Endothelial cell of umbilical vein (primary cell): ENCODE measurements at places on chromosomes 13 and 19. TPM values are rescaled to one million over a fixed set of nuclear protein-coding genes. Genes with fewer than 3 reads are reported as not detected.

DNA sequence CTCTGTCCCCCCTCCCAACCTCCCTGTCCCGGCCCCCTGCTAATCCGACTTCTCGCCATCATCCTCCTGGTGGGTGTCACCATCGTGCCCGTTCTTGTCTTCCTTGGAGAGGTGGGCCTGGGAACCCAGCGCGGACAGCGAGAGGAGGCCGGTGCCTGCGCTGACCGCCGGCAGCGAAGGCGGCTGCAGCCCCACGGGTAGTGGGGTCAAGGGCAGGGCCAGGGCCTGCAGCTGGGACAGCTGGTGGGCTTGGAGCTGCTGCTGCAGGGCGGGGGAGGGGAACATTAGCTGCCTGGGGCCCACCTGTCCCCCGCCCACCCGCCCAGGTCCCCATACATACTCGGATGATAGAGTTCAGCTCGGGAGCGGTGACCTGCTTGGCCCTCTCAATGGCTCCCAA is 8.5 kb downstream of the TLE5 start:
- DNase-seq, result no peak

DNA sequence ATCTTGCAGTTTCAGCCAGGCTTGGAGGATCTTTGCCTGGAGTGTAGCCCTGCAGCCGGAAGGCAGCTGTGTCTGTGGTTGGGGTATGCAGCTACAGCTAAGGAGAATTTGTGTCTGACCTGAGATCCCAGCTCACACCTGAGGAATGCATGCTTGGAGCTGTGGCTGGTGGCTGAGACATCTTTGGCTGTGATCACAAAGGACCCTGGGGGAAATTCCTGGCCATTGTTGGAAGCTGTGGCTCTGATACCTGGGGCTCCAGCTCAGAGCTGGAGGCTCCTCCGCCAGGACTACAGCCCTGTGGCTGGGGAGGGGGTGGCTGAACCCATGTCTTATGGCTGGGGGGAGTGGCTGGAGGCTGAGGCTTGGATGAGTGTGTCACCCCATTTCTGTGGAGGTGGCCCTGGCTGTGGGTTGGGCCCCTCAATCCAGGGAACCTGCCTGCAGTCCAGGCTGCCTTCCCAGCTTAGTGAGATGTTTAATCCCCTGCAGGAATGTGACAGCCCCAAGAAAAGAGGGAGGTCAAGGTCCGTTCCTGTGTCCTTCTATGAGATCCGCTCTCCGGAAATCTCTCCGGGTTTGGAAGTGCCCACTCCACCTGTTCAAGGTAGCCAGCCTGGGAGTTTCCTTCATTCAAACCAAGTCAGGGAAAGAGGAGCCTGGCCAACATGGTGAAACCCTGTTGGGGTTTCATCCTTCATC is 27.6 kb downstream of the ARHGEF18 start:
- DNase-seq, result no peak

- peak; percentile 60 for DNase-seq
These were observed 652 bp downstream of the CHERP start for GRCh38 chr19:16541526-16542044.

- DNase-seq, result no peak
These were observed 555.2 kb downstream of the SLITRK1 start for GRCh38 chr13:83327091-83327490.

- DNase-seq, result no peak
These were observed 72.1 kb upstream of the MYCBP2 start for GRCh38 chr13:77398825-77399620.

DNA sequence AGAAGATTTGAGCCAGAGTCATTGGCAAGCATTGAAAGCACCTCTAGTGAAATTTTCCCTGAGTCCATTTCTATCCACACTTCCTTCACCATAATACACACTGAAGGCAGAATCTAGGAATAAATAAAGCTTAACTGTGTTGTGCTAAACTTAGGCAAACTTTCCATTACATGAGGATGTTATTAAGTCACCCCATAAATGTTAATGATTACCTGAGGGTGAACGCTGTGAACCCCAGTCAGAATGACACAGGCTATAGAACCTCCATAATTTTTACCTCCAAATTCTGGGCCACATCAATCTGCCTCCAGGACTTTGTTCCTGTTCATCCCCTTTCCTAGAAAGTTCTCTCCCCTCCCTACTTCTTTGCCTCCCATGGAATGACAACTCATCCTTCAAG is 71.0 kb downstream of the RAP2A start:
- no peak for DNase-seq

DNA sequence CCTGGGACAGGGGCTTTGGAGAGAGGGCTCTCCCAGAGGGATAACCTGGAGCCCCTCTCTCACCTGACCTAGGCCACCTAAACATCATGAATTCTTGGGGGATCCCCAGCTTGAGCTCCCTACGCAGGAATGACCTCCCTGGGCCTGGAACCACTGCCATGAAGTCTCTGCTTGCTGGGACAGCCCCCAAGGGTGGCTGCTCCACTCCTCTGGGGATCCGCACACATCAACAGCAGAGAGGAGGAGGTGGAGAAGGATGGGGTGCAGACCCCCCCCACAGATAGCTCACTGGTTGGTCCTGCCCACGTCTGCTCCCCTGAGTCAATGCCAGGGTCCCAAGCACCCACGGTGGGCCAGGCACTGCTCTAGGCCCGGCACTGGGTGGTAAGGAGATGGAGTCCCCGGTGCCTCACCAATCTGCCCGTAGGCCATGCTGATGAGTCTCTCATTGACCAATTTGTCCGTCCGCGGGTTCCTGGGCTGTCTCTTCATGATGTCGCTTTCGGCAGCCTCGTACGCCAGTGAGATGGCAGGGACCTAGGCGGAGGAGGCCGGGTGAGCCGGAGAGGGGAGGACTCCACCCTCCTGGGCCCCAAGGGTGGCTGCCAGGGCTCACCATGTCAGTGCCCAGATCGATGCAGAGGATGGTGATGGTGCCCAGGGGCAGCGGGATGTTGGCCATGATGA is 10.8 kb upstream of the RABAC1 start:
- DNase-seq, result no peak

- DNase-seq, result no peak
These were observed 17.0 kb upstream of the PIK3R2 start for GRCh38 chr19:18135712-18136584.

GRCh38 chr13:109913936-109914510 is 127.6 kb upstream of the IRS2 start:
- no peak for DNase-seq

GRCh38 chr19:54253331-54254194 is 3.5 kb downstream of the LILRB5 start:
- no peak for DNase-seq

- DNase-seq, result no peak
These were observed 1.9 kb downstream of the CCNE1 start for GRCh38 chr19:29813642-29814041.

GRCh38 chr13:111875915-111876314 is 191.0 kb upstream of the SOX1 start:
- DNase-seq, result no peak

- DNase-seq, result no peak
These were observed 23.2 kb downstream of the SUGP1 start for GRCh38 chr19:19296953-19297689.

GRCh38 chr13:62910541-62911060 is 1495.0 kb upstream of the PCDH20 start:
- DNase-seq, result no peak

GRCh38 chr13:93430381-93430780 is 203.8 kb downstream of the GPC6 start:
- DNase-seq, result no peak

GRCh38 chr13:47044842-47045241 is 148.0 kb upstream of the HTR2A start:
- no peak for DNase-seq

DNA sequence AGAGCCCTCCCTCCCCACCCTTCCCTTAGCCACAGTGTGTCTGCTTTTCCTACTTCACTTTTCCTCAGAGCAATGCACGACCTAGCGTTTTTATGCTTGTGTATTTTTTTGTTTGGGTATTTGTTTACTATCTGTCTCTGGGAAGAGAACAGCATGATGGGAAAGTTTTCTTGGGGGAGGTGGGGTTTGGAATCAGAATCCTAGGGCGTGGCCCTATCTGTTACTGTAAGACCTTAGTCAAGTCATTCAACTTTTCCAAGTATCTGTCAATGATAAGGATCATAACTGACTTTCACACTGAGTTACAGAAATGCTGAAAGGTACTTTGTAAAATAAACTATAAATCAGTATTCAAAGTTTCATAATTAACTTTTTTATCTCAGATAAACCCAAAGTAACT is 146.3 kb upstream of the WASF3 start:
- DNase-seq, result no peak

DNA sequence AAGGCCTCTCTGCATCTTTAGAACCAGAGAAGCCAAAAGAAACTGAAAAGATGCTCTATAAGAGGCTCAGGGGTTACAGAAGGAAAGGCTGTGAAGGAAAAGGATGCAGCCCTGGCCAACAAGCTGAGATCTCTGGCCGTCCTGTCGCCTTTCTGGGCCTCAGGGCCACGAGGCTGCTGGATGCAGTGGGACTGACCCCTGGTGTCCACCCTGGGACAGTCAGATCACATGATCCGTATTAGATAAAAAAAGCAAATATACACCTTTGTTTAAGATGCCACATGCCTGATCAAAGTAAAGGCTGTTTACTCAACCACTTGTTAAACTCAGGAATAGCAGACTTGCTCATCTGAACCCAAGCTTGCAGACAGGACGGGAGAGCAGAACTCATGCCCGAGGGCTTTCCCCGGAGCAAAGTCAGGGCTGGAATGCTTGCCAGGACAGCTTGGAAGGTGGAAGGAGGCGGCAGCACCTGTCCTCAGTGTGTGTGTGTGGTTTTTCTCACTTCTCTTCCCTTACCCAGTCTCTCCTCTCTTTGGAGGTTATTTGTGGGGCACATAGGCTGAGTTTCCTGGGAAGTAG is 206.5 kb upstream of the TSHZ3 start:
- no peak for DNase-seq

- peak; percentile 31 for DNase-seq
These were observed 7.7 kb downstream of the N4BP2L2 start for GRCh38 chr13:32530841-32531253.

- DNase-seq, result no peak
These were observed 6.5 kb downstream of the ARHGEF18 start for GRCh38 chr19:7355151-7355820.

DNA sequence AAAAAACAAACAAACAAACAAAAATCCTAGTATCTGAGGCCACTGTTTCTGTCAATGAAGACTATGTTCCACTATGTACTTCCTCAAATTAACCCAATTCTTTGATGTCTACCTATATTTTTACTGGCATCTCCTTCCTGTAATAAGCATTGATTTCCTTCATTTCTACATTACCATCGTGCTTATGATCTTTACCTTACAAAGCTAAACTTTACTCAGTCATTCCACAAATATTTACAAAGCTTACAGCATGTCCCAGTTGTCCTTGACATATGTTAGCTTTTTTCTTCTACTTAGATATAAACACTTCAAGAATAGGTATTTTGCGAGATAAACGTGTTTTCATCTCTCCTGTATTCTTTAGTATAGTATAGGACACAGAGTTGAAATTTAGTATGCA is 1090.9 kb downstream of the PCDH9 start:
- DNase-seq, result no peak

DNA sequence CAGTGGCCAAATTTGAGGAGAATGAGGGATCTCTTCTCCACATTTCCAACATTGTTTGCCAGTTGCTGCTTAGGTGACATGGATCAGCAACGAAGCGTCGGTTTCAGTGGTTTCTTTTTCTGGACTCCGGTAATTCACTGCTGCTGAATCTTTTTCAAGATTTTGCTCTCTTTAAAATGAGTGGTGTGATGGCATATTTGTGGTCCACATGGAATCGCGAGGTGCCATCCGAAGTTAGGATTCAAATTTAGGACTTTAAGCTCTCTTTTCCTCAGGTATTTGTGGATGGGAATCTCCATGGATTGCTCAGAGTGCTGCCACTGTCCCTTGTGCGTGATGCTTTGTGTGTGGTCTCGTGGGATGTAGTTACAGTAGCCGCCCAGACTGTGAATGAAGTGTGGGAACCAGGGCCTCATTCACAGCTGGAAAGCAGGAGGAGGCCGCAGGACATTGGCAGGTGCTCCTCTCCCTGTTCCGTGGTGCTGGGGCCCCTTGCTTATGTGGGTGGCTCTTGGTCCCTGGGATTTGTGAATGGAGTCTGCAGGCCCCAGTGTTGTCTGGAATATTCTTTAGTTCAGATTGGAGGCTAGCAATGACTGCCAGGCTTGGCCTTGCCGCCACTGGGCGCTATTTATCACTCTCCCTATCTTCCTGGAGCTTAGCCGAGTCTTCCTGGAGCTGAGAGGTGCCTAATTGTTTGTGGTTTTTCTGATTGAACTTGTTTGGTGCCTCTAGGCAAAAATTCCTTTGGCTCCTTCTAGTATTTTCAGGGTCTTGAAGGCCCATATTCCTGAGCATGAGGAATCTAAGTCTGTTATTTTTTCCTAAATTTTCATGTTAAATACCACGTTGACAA is 1.5 kb downstream of the ILF3 start:
- DNase-seq, result peak; percentile 46

DNA sequence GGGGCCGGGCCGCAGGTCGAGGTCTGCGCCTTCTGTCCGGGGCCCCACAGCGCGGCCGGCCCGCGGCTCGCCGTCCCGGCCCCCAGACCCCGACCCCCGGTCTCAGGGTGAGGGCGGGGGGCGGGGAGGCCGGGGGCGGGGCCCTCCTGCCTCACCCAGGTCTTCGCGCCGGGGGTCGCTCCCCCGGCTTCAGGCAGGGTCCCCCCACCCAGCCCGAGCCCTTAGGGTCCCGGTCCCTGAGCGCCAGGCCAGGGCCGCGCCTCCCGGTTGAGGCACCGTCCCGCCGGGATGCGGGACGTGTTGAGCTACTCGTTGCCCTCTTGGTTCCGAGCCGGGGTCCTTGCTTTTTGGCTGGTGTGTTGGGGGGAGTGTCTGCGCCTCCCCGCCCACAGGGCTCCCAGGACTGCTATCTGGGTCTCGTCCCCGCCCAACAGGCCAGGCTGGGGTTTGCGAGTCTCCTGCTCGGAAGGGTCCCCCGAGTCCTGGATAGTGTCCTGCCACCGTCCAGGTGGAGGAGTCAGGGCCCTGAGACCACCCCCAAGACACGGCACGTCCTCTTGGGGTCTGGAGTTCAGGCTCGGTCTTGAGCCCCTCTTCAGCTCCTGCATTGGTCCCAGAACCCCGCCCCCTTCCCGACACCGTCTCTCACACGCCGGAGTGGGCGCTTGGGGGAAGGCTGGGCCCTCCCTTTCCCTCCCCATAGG is 452 bp downstream of the PIAS4 start:
- DNase-seq, result peak; percentile 36

The CD33 gene
- not detected in 2 replicates for total RNA-seq

The LAIR1 gene
- not detected in 2 replicates for total RNA-seq

The ONECUT3 gene
- total RNA-seq, result not detected in 2 replicates

The KLHL1 gene
- not detected in 2 replicates for total RNA-seq

The AMH gene
- 7.5 and 9.6 TPM in 2 replicates for total RNA-seq

The CGB3 gene
- total RNA-seq, result not detected in 2 replicates

The TNNI3 gene
- not detected in 2 replicates for total RNA-seq

The ZNF415 gene
- 0.69 TPM in 1 of 2 replicates, not detected in the other for total RNA-seq

The PINLYP gene
- total RNA-seq, result 2.6 and 5.5 TPM in 2 replicates
